Activated CD8-positive, alpha-beta memory T cell treated with anti-CD3 and anti-CD28 coated beads for 4 hours (primary cell): ENCODE measurements at places on chromosomes 4 and X.

- no peak for DNase-seq
Observed at GRCh38 chrX:49977319-49978090, 55.1 kb downstream of the CLCN5 start.

DNA sequence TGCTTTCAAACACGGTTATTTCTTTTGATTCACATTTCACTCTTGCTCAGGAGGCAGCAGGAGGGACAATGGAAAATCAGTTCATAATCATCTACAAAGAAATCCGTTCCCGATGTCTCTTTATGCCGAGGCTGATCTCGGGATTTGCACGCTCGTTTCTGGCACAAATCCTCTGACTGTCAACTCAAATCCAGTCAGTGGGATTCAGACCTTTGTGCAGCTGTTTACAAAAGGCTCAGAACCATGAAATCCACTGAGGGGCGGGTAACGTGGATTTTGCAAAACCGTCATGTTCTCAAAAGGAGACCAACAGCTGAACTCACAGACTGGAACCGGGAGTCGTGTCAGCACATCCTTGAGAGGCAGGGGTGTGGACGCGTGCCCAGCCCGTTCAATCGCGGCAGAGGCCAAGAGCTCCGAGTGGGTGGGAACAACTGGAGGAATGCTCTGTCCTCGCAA is 46.4 kb downstream of the ACOX3 start:
- no peak for DNase-seq

- DNase-seq: no peak
Observed at GRCh38 chr4:69104719-69105275, 8.5 kb downstream of the UGT2B7 start.

DNA sequence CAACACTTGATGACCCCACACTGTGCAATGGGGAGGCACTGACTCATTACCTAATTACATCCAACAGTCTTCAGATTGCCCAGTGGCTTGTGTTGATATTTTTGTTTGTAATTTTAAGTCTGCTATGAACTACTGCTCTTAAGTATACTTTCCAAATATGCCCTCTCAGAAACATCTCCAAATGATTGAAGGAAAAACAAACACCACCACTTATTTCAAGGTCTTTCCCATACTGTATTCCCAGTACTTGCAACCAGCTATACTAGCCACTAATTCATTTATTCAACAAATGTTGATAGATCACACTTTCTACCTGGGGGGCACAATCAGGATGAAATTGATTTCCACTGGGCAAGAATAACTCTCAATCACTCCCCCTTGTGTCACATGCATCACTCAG is 302.2 kb upstream of the CPEB2 start:
- no peak for DNase-seq

DNA sequence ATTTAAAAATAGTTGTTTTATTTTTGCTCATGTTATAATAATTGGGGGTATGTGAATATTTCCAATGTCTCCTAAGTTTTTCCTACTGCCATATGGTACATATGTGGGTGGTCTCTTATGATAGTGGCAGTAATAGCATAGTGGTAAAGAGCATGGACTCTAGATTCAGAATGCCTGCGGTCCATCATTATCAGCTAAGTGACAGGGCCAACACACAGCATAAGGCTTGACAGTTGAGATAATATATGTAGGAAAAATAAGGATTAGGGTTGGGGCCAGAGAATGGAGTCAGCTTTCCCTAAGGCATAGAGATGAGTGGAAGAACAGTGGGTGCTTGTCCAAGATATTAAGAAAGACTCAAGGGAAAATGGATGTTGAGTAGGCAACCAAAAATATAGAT is 2707.5 kb downstream of the PCDH7 start:
- no peak for DNase-seq

DNA sequence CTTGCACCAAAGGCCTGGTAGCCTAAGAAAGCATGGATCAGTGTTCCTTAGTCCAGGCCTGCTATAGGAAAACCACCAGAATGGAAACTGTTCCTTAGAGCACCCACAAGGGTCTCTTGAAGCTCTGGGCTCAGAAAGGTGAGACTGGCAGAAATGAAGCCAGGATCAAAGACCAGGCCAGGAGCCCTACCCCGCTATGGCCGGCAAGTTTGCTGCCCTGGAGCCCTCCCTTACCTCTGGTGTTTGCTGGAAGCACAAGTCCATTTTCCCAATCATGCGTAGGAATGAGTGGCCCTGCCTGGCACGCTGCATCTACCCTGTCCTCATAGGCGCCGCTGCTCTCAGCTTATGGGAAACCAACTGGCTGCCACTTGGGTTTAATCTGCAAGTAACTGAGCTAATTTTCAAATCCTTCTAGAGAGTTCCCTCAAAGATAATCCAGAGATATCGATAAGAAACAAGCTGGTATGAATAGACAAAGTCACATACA is 37.4 kb downstream of the BCOR start:
- no peak for DNase-seq

GRCh38 chr4:35789899-35790574 is 454.3 kb downstream of the ARAP2 start:
- DNase-seq: no peak

DNA sequence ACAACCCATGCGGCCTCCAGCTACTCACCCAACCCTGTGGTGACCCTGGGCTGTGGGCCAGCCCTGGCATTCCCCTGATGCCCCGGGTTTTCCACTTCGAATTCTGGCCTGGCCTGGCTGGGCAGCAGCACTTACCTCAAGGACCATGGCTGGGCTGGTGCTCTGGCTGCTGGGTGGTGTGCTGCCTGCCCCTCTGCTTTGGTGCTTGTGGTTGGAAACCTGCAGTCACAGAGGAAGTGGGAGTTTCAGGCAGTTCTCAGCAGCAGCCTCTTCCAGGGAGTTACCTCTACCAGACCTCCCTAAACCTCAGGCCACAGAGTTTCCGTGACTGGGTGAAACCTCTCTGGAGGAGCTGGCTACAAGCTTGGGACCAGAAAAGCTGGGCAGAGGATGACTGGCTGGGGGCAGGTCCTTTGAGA is at the start of gene CXCR3:
CXCR3 (minus strand) TSS at position 209 of the 419 bp plus-strand sequence; CDS start at position 147, 62 bp downstream.
- DNase-seq: peak; percentile 51

DNA sequence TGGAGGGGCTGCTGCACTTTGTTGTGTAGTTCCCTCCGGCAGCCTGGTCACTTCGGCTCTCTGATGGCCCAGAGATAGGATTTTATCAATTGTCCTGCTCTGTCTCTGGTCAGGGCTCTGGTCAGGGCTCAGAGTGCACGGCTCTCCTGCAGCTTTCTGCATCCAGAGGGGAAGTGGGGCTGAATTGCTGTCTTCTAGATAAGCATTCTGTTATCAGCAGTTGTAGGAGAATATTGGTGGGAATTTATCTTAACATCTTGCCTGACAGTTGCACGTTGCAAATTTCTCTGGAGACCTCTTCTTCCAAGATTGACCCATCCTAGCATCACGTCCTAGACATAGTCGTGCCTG is 62.8 kb downstream of the FAM193A start:
- DNase-seq: no peak

DNA sequence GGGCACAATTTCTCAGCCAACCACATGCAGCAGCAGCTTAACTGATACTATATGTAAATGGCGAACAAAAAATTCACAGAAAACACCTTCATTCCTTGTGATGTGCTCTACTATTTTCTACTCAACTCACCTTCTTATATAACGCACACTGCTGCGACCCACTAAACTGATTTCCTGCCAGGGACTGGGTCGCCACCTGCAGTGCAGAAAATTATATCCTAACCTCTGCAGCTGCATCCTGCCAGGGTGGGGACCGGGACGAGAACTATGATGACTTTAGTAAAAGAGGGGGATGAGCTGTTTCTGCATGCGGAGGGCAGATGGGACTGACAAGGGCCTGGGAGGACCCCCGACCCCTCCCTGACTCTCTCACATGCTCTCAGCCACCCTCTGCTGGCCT is 27.4 kb downstream of the ABLIM2 start:
- no peak for DNase-seq

GRCh38 chr4:118784776-118785175 is 51.1 kb downstream of the SEC24D start:
- no peak for DNase-seq

GRCh38 chrX:37357436-37357835 is 8.3 kb downstream of the PRRG1 start:
- no peak for DNase-seq

DNA sequence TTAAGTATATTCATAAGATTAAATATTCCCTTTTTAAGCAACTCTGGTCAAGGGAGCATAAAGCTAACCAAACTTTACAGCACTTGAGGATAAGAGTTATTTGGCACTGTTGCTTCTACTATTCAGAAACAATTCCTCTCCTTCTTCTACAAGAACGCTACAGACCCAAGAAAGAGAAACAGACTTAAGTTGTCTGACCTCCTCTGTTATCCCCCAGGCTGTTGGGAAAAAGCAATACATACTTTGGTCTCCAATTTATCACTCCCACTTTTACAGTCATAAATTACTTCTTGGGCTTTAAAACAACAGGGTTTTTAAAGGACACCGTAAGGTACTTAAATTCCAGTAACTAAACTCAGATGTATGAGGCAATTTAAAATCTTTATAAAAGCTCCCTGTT is 147.4 kb downstream of the COL25A1 start:
- no peak for DNase-seq

- no peak for DNase-seq
Observed at GRCh38 chr4:10417740-10418139, 39.5 kb downstream of the ZNF518B start.

- DNase-seq: no peak
Observed at GRCh38 chr4:121041307-121042090, 30.8 kb downstream of the NDNF start.

DNA sequence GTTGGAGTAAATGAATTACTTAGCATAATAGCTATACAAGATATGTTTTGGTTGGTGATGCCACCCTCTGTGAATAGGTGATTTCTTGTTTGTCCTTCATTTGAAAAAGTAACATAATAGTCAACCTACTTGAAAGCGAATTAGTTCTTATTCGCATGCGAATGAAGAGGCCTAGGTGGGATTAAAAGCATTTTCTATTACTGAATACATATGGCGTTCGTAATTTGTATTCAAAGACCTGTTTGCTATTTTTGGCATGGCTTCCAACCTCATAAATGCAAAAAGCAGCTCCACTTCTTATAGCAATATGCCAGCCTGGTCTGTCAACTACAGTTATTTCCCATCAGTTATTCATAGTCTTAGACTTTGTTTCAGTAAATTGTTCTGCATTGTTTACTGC is 261.3 kb downstream of the TENM3 start:
- no peak for DNase-seq

DNA sequence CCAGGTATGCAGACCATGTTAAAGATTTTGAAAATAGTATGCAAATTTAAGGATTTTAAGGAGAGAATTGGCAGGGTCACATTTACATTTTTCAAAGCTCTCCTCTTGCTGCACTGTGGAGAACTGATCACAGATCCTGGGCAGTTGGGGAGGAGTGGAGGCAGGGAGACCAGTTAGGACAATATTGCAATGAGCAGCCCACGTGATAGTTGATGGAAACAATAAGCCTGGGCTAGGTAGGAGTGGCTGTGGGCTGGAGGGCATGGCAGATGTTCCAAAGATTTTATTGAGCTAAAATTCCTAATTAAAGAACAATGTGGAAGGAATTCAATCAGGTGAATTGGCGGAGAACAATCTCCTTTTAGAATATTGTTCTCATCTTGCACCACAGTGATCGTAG is 50.6 kb downstream of the ENPEP start:
- DNase-seq: no peak

DNA sequence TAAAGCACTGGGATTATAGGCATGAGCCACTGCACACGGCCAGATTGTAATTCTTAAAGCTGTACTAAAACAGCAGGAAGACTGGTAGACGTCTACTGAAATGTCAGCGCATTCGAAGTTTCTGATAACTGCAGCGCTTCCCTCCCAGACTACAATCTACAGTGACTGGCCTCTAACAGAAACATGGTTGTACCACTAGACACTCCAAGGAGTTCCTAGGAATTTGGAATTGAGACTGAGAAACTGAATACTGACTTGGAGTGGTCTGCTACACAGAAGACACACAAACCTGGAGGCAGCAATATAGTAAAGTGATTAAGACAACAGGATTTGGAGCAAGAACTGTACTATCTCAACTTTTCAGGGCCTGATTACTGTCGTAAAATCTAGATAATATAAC is 937 bp downstream of the HELQ start:
- no peak for DNase-seq
